Activated T-helper 1 cell treated with anti-CD3 and anti-CD28 coated beads, Interleukin-2, amount 50 U/mL, for 16 hours (primary cell): ENCODE measurements at places on chromosomes 2 and 18.

- DNase-seq, result no peak
Observed at GRCh38 chr2:136206613-136207012, 88.7 kb upstream of the CXCR4 start.

DNA sequence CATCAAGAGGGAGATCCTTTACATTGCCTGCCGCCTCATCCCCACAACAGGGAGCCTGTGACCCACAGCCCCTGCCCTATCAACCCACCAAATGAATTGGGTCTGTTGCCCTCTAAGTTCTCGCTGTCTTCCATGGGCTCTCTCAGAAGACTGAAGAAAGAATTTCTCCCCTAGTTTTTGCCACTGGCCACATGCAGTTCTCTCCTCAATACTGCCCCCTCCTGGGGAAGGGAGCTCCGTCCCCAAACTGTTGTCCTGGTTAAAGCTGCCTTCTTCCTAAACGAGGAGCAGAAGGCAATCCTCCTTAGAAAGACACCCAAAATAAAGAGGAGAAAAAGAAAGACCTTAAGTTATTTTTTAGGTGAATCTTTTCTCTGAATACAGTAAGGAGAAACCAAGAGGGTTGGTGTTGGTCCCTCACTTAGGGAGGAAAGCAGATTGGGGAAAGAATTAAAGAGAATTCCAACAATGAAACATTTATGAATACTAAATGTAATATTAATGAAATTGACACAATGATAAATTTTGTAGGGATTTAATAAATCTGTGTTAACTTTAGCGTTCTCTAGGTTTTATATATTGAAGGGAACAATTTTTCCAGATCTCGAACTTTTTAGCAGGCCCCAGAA is 31.1 kb upstream of the SATB2 start:
- no peak for DNase-seq

- no peak for DNase-seq
Observed at GRCh38 chr2:63993871-63994270, 25.4 kb downstream of the VPS54 start.

DNA sequence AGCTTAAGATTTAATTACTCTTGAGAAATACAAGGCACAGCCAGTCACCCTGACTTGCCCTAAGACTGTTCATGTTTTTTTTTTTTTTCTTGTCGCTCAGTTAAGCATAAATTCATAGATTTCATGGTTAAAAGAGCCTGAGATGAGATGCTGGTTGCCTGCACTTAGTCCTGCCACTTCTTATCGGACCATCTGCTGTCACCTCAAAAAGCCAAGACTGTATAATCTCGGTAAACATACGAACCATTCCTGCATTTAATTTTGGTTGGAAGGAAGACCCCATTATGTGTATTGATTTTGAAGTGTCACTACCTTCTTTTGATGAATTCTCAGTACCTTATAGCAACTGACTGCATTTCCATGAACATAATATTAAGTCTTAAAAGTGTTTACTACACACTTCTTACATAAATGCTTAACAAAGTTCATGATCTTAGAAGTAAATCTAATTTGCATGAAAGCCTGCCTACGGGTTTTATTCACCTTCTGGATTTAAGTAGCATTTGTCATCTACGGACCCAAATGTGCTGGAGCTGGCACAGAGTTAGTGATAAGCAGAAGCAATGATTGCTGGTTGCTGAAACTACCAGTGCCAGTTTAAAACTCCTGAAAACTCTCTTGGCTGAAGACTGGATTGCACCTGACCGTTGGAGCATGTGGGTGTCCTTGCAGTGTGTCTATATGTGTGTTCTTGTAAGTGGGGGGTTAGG is 843.4 kb downstream of the TMEM182 start:
- no peak for DNase-seq

GRCh38 chr2:169164311-169164710 is 94.9 kb downstream of the DHRS9 start:
- no peak for DNase-seq
